ENCODE measurements at places on chromosomes 6 and 20. TPM values are rescaled to one million over a fixed set of nuclear protein-coding genes. Genes with fewer than 3 reads are reported as not detected.

Gene ABT1
- 12.2 TPM for total RNA-seq

Gene LTB
- not detected for total RNA-seq

Gene MOCS1
- total RNA-seq, result 8.1 TPM

Gene DPPA5
- total RNA-seq, result not detected

Gene RAD21L1
- under 0.01 TPM for total RNA-seq

Gene SAMD3
- 3.1 TPM for total RNA-seq

Gene HLA-DOB
- 0.36 TPM for total RNA-seq

Gene FAXC
- 1.9 TPM for total RNA-seq
